ENCODE measurements at places on chromosomes 5 and 9.

DNA sequence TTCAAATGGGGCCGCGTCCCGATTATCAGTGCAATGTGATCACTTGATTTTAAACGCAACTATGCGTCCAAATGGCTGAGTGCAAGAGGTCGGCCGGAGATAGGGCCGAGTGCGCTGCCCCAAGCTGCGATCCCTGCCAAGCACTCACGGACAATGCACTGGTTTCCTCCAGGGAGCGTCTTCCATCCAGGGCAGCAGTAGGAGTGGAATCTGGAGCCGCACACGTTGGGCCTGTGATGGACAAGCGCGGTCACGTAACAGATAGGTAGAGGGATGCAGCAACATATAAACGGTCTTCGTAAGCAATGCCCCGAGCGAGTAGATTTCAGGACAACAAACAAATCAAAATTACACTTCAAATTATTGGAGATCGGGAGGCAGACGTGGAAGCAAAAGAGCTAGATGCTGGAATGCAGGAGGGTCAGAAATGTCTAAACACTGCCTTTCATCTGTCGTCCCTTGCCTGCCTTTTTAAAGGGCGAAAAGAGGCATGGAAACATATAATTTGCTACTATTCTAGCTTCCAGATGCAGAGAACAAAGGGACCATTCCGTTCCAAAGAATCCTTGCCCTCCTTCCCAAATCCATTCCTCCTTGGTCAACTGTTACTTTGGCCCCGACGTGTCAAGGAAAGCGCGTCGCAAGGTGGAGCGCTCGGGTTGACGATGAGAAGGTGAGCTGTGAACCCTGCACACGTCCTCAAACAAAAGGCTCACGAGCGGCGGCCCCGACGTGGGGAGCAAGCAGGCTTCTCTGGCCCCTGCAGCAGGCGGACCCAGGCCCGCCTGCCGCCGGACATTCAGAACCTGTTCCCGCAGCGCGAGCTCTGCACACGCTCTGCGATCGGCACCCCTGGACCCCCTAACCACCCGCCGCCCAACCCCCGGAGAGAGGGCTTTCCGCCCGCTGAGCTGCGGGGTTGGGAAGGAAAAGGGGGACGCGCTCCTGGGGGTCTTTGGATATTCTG lies 1.5 kb downstream of the FBN2 start:
- DNase-seq = no peak

DNA sequence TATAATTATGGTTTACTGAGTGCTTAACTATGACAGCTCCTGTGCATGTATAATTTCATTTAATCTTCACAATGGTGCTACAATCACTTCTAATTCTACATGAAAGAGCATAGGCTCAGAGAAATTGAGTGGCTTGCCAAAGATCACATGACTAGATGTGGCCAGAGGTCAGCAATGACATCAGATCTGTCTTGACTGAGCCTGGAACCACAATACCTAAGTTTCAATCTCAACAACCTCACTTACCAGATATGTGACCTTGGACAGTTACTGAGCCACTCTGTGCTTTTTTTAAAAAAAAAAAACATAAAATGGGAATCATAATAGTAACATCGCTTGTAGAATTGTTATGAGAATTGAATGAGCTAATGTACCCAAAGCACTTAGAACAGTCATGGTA lies 130.7 kb downstream of the TRIM32 start:
- DNase-seq = no peak

DNA sequence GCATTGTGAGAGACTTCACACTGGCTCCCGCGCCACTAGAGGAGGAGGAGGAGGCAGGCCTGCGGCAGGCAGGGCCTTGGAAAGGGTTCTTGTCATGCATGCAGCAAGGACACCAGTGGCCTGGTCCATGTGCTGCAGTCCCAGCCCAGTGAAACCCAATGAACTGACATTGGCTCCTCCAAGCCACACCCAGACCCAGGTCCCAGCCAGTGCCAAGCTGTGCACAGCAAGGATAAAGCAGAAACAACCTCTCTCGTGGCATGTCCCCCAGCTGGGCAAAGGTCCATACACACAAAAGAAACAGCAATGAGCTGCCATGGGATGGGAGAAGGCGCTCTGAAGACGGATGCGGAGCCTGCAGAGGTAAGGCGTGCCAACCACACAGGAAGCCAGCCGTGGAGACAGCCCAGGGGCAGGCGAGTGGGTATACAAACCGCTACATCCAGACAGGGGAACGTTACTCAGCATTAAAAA lies 89.2 kb downstream of the SEMA4D start:
- peak; percentile 20 for DNase-seq

DNA sequence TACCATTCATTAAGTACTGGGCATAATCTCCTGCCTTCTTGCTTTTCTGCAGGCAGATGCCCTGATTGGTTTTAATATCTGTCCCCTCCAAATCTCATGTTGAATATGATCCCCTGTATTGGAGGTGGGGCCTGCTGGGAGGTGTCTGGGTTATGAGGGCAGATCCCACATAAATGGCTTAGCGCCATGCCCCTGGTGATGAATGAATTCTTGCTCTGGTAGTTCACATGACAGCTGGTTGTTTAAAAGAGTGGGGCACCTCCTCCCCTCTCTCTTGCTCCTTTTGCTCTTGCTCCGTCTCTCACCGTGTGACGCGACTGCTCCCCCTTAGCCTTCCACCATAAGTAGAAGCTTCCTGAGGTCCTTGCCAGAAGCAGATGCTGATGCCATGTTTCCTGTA lies 564.0 kb upstream of the BRINP1 start:
- DNase-seq = no peak

DNA sequence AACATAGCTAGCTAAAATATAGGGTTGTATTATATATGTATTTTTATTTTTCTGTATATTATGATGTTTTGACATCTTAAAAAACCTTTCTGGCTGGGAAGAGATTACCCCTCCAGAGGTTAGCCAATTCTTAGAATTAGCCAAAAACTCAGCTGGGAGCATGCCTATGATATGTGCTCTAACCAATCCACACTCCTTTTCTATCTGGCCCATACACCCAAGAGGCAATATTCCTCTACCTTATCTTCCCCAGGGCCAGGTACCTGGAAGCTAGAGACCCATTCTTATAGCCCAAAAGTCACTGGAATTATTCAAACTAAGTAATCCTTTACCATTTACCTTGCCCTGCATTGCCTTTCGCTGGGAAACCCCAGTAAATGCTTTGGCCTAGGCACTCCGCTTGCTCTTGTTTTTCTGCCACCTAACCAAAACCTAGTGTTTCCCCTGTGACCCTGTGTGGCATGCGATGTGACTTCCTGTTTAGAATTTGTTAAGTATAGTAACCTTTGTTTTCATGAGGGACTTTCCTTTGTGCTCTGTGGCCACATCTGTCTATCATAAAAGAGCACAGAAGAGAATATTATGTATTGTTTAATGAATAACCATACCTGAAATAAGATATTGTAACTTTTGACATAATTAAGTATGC lies 37.4 kb downstream of the CSNK1G3 start:
- DNase-seq = peak; percentile 53

DNA sequence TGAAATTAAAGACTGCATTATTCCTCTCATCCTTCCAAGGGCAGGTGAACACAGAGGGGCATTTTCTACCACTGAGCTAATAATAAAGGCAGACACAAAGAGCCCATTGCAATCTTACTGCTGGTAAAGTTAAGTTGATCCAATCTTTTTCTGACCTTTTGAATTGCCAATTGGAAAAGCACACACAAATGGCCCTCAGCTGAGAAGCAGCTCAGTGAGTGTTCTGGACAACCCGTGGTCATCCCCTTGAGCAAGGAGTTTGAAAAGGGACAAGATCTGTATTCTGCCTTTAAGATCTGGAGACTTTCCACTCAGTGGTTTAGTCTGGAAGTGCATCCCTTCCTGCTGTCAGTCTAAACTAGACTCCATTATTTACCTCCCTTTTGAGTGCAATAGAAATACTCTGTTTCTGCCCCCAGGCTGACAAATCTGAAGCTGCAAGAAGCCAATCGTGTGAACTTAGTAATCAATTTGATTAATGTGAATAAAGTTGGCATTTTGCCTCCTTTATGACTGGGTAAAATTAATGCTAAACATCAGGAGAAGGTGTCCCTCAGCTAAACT lies 835.7 kb downstream of the MAT2B start:
- DNase-seq = no peak

- no peak for DNase-seq
Observed at GRCh38 chr5:112908854-112909253, 13.2 kb downstream of the REEP5 start.

DNA sequence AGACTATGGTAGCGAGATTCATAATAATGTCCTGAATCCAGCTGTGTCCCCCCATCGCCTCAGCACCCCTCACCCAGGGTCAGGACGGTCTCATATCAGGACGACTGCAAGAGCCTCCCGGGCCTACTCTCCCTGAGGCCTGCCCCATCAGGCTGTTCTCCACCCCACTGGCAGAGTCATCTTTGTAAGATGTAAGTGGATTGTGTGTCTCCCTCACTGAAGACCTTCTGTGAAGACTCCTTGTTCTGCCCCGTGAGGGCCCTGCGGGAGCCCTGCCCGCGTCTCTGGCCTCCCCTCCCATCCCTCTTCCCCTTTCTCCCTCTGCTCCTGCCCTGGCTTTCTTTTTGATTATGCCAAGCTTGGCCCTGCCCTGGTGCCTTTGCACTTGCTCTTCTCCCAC lies 43.9 kb upstream of the SAP30L start:
- no peak for DNase-seq
